ENCODE measurements at places on chromosomes 6 and 20.

DNA sequence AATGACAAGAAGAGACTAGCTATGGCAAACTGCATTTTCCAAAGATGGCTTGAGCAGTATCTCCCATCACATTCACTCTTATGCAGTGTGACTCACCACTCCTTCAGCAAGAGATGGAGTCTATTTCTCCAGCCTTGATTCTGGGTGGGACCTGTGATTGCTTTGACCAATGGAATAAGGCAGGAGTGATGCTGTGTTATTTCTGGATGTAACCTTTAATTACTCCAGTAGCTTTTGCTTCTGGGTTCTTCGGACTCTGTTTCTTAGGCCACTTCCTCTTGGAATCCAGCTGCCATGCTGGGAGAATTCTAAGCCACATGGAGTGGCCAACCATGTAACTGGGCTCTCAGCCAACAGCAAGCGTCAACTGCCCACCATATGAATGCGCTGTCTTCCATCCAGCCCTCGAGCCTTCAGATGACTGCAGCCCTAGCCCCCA, 50.7 kb downstream of the TGM2 start:
- DNase-seq, result no peak

- no peak for DNase-seq
Observed at GRCh38 chr20:11366660-11367059, 551.0 kb upstream of the BTBD3 start.

- DNase-seq, result no peak
Observed at GRCh38 chr6:130997061-130997753, 65.8 kb downstream of the EPB41L2 start.

DNA sequence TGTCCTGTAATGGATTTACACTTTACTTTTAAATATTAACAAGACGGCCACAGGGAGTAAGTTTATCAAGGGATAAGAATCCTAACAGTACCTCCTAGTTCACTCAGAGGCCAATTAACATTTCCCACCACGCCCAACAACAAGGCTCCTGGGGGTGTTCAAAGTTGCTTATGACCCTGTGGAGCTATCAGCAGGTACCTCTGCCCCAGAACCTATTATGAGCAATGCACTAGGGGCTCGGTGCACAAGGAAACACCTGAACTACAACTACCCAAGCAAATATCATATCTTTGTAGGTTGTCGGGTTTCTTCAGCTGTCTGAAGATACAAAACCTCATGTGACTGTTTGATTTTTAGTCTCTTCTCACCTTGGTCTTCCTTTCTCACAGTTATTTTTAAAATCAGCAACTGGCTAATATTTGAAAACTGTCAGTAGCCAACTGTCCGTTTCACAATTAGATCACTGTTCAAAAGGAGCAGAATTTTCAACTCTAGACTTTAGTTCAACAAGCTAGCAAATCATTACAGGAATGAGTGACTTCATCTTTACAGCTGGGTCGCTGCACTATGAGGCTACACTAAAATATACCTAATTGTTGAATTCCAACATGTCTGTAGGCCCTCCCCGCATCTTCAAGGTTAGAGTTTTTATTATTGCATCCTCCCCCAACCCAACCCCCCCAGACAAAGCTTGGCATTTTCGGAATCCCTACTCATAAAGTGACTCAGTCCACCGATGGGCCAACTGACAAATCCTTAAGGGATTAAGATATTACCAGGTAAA, 38.1 kb downstream of the B4GALT5 start:
- DNase-seq, result no peak

DNA sequence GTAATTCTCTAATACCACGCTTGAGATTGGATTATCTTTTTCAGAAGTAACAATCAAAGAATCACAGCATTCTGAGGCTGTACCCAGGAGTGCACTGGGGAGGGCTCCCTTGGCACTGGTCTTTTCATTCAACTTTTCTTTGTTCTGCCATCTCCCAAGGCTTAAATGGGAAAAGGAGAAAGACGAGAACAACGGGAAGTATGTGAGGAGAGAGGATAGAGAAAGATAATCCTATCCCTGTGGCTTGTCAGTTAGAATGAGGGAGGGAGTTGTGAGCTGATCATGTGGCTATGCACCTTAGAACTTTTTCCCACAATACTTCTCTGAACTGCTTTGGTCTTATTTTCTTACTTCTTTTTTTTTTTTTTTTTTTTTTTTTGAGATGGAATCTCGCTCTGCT, 83.1 kb downstream of the CAP2 start:
- DNase-seq, result no peak

All from stimulated activated naive CD8-positive, alpha-beta T cell treated with anti-CD3 and anti-CD28 coated beads, Interleukin-15, amount 100 ng/mL, for 72 hours (primary cell).